NCI-H2029 treated with DMSO at 0.1 percent for 48 hours (cell line): ENCODE measurements at places on chromosomes 7 and 10.

- DNase-seq, result no peak
Measured at GRCh38 chr7:6529643-6530042, 21.6 kb downstream of the GRID2IP start.

- DNase-seq, result no peak
Measured at GRCh38 chr10:60406182-60406581, 16.5 kb upstream of the ANK3 start.

- no peak for DNase-seq
Measured at GRCh38 chr7:112888781-112889180, 98.6 kb upstream of the TMEM168 start.

DNA sequence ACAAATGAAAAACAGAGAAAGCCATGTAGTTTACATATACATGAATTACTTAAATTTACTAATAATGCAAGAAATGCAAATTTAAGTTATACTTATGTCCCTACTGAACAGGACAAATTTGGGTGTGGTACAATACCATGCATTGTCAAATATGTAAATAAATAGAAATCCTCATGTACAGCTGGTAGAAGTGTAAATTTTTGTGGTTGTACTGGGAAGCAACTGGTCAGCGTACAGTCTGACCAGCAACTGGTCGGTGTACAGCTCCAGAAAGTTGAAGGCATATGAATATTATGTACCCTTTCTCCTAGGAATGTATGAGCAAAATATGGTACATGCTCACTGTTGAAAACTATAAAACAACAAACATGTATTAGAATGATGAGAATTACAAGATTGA is 93.9 kb upstream of the TMEM106B start:
- no peak for DNase-seq

DNA sequence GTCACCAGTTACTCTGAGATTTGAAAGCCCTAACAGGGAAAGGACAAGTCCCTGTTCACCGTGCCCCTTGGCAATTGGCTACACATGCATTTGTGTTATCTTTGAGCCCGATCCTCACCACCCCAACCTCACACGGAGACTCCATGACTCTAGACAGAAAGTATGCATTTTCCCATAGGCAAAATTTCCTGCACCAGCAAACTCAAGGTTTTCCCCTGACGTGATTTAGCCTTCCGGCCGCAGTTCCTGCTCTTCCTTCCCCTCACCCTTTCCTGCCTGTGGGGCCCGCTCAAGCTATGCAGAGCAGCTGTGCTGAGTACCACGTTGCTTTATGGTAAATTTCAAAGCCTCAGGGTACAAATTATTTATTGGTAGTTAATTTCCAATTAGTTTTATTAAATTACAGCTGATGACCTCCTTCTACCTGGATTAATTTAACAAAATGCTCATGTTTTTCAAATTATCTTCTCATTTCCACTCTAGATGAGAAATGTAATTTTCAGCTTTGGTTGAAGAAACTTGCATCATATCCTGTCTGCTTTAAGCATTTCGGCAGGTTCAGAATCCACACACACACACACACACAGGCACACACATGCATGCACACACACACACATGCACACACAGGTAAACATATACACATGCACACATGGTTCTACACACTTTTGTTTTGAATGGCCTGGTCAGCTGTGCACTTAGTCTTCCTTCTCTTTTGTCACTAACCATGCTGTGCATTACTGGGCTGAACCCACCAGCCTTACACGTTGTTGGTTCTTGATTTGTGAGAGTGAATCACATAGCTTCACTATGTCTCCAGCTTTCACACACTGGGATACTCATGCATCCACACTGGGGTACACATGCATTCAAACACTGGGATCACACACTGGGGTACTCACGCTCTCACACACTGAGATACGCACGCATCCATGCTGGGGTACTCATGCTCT is 283.1 kb upstream of the PITRM1 start:
- DNase-seq, result no peak

GRCh38 chr10:62116896-62117295 is 151.7 kb downstream of the RTKN2 start:
- peak; percentile 55 for DNase-seq

- DNase-seq, result no peak
Measured at GRCh38 chr10:112723876-112724275, 226.2 kb upstream of the TCF7L2 start.

GRCh38 chr7:136130511-136131303 is 153.5 kb upstream of the MTPN start:
- no peak for DNase-seq

GRCh38 chr7:110130669-110131068 is 960.3 kb upstream of the LRRN3 start:
- no peak for DNase-seq

- no peak for DNase-seq
Measured at GRCh38 chr10:105150259-105150880, 509.3 kb downstream of the SORCS3 start.

- DNase-seq, result no peak
Measured at GRCh38 chr10:28721318-28721951, 44.1 kb downstream of the BAMBI start.

- DNase-seq, result peak; percentile 95
Measured at GRCh38 chr7:36607721-36608095, 116.6 kb downstream of the AOAH start.

- no peak for DNase-seq
Measured at GRCh38 chr10:8088504-8088903, 34.0 kb downstream of the GATA3 start.

DNA sequence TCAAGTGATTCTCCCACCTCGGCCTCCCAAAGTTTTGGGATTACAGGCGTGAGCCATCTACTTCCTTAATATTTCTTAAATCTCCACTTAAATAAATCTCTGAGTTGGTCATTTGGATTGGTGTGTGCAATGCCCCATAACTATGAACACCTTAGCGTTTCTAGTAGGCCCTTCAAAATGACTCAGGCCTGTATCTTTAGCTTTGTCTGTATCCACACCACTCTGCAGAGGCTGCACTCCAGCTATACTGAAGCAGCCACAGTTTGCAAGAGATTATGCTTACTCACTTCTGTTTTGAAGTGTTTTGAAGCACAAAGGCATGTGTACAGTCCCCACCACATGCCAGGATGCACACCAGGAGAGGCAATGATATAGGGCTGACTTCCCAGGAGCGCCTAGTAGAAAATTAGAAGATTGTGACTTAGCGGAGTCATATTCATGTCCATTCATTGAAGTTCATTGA is 2.4 kb upstream of the ST7 start:
- DNase-seq, result no peak

- DNase-seq, result no peak
Measured at GRCh38 chr10:19623321-19623720, 192.9 kb upstream of the PLXDC2 start.

- no peak for DNase-seq
Measured at GRCh38 chr7:3065724-3066143, 22.1 kb upstream of the CARD11 start.

- no peak for DNase-seq
Measured at GRCh38 chr7:128831178-128831993, 1.2 kb downstream of the FLNC start.

DNA sequence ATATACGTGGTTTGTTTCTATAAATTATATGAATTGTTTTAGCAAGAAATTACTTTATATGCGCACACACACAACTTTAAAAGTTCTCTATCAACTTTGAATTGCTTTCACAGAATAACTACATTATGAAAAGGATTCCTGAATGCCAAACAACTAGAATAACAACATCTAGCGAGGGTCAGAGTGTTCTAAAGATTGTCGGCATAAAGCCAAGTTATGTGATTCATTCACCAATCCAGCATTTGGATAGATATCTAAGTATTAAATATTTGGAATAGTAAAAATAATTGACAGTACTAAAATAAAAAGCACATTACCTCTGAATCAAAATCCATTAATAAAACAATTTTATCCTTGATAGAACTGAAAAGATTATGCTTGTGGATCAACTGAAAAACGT is 125.3 kb upstream of the AMPH start:
- no peak for DNase-seq

DNA sequence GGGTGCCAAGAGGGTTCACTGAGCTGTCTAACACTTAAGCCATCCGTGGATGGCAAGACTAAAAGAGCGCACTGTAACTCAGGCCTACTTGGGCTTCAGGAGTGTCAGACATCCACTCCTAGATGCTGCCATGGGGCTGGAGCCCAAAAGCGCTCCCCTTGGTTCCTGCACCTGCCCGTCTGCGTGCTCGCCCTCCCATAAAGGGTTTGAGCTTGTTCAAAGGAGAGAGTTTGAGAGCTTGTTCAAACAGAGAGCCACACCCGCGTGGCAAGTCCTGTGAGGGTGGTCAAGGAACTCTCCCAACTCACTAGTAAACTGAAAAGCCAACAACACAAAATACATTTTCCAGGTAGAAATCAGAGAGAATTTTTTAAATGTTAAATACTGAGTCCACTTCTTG is 256.7 kb downstream of the SEMA3A start:
- DNase-seq, result no peak

DNA sequence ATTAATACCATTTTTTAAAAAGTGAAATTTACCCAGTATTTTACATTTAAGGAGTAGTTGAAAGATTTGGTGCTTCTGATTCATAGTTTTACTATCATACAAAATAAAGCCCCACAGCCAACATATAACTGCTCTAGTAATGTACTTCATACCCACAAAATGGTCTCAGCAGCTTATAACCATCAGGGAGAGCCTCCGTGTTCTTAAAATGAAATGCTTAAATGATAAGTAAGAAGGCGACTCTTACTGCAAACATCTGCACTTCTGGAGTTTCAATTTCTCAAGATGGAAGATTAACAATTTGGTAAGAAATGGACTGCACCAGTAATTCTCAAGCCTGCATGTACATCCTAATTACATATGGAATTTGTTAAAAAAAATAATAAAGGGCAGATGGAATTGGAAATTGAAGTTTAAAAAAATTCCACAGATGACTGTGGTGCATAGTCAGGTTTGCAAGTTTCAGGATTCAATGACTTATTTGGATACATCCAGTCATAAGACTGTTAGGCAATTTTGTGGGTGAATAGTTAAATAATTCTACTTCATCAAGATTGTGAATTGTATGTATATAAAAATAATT is 461.0 kb downstream of the KIF20B start:
- DNase-seq, result no peak

GRCh38 chr10:96022739-96023138 is 20.6 kb upstream of the CCNJ start:
- no peak for DNase-seq

- DNase-seq, result no peak
Measured at GRCh38 chr10:18271491-18271890, 131.3 kb downstream of the CACNB2 start.

- no peak for DNase-seq
Measured at GRCh38 chr7:70694434-70694970, 437.4 kb upstream of the GALNT17 start.

GRCh38 chr10:133048926-133049325 is 38.8 kb upstream of the ADGRA1 start:
- DNase-seq, result no peak

DNA sequence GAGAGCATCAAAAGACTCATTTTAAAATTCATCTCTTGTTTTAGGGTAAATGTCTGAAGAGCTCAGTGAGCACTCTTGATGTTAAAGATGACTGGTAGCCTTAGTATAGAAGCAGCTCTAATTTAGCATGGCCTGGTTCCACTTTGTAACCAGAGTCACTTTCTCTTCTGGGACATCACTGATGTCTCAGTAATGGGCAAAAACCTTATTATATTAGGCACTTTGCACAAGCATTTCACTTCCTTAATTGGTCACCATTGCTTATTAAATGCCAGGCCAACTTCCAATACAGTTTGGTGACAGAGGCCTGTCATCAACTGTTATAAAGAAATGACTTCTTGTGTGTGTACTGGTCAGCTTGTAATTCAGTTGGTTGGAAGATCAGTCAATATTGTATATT is 53.0 kb downstream of the STEAP1B start:
- DNase-seq, result peak; percentile 39

DNA sequence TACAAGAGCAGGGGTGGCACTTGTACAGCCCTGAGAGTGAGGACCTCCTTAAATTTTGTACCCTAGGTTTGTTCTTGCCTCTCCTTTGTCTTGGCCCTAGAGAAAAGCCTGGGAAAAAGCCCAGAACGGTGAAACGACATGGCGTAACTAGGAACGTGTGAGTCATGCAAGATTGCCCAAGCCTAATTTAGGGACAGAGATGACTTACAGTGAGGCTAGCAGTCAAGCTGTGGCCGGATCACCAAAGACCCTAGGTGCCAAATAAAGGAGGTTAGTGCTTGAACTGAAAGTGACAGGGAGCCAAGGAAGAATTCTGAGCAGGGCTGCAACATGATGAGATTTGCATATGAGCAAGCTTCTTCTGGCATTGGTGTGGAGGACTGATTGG is 25.1 kb downstream of the TBXAS1 start:
- no peak for DNase-seq

GRCh38 chr7:1104516-1105179 is 16.7 kb downstream of the GPER1 start:
- DNase-seq, result no peak
